Myocyte (in vitro differentiated cells): ENCODE measurements at places on chromosomes 12 and 14. TPM values are rescaled to one million over a fixed set of nuclear protein-coding genes. Genes with fewer than 3 reads are reported as not detected.

- DNase-seq, result no peak
Observed at GRCh38 chr12:69932154-69932553, 107.1 kb downstream of the MYRFL start.

ARHGAP9 gene
- 9.8 and 14.7 TPM in 2 replicates for total RNA-seq

GRCh38 chr14:32336702-32337101, 7.6 kb downstream of the AKAP6 start:
- DNase-seq, result no peak

DNA sequence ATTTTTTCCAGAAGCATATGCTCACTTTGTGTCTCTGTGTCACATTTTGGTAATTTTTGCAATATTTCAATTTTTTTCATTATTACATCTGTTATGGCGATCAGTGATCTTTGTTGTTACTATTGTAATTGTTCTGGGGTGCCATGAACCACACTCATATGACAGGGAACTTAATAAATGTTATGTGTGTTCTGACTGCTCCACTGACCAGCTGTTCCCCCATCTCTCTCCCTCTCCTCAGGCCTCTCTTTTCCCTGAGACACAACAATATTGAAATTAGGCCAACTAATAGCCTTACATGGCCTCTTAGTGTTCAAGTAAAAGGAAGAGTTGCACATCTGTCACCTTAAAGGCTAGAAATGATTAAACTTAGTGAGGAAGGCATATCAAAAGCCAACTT, 46.0 kb downstream of the SCN8A start:
- DNase-seq, result peak; percentile 54

GRCh38 chr14:65790172-65790815, 377.8 kb downstream of the FUT8 start:
- peak; percentile 3 for DNase-seq
